Epithelial cell of esophagus (primary cell): ENCODE measurements at places on chromosomes 5 and 9.
A peak's percentile ranks its signal among the peaks of the same experiment; 100 is the strongest.

- DNase-seq: no peak
Measured at GRCh38 chr5:14246350-14247053, 103.4 kb downstream of the TRIO start.

DNA sequence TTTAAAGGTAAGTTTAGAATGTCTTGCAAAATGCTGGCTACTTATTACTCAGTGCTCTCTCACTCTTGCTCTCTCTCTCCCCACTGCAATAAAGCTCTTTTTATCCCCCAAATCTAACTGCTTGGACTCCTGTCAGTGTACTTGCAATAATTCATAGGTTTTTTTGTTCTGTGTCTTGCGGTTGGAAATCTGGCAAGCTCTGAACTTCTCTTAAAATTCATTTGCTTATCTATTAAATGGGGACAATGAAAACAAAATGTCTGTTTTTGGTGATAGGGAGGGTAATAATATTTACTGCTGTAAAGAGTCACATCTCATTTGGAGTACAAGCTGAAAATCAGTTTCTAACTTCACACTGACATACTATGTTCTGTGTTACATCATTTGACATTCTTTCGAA lies 18.7 kb upstream of the OR13D1 start:
- no peak for DNase-seq

DNA sequence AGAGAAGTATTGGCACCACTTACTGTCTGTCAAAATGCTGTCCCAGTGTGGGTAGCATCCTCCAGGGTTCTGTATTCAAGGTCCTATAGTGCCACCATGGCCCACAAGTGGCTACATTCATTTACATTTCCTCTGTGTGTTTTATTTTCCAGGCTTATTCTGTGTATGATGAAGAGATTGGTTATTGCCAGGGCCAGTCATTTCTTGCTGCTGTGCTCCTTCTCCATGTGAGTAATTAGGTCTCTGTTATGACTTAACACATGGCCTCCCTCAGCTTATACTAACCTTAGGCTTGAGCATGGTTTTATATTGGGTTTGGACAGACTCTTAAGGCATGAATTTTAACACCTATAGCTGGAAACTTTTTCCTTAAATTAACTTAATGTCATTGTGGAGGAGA lies 36.7 kb downstream of the GPR21 start:
- peak; percentile 10 for DNase-seq

DNA sequence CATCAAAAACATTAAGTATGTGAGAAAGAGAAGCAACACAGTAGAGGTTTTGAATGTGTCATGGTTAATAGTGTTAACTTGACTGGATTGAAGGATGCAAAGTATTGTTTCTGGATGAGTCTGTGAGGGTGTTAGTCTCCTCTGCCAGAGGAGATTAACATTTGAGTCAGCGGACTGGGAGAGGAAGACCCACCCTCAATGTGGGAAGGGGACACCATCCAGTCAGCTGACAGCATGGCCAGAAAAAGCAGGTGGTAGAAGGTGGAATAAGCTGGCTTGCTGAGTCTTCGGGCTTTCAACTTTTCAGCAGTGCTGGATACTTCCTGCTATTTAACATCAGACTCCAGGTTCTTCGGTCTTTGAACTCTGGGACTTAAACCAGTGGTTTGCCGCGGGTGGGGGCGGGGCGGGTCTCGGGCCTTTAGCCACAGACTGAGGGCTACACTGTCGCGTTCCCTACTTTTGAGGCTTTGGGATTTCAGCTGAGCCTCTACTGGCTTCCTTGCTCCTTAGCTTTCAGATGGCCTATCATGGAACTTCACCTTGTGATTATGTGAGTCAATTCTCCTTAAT lies 309.9 kb upstream of the ST8SIA4 start:
- no peak for DNase-seq

DNA sequence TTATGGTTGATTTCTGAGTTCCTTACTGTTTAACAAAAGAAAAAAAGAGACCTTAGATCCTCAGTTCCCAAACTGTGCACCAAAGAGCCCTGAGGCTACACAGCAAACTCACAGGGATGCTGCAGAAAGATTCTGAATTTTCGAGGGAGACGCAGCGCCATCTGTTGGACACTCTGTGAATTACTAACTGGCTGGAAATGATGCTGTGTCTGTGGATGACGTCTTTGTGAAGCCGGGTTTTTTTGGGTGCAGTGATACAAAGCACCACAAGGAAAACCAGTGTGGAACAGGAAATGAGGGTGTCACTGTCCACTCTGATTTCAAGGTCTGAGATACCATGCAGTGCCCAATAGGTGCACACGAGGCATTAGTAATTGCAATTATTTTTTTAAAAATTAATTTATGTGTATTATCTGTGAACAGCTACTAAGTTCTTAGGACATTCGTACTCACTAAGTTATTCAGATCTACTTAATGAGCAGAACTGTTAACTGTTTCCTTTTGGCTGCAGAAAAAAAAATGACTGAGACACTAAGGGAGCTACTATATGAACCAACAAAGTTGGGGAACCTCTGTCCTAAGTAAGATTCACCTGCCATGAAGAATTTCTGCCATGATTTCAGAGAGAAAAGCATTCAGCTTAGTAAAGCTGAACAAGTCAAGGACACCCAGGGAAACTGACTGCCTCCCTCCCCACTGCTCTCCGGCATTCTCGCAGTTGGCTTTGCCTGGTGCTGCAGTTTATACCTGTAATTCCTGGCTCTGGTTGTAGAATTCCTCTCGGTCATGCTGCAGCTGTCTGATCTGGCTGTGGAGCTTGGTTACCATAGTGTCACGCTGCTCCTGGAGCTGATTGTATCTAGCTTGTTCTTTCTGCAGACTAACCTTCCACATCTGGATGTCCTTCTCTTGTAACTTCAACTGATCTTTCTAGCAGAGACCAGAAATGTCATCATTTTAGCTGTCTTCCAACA lies 23.4 kb downstream of the SPACA9 start:
- DNase-seq: peak; percentile 84

DNA sequence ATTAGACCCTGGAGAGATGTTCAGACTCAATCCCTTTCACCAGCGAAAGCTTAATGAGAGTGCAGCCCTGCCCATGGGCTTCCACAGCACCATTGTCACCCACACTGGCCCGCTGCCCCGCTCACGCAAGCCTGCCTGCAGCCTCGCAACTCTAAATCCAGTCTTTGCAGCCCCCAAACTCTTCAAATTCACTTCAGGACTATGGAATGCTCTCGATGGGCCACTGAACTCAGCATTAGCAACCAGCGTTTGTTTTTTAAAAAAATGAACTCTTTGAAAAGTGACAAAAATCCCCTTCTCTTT lies 17.1 kb downstream of the DCANP1 start:
- no peak for DNase-seq
